ENCODE measurements at places on chromosomes 6 and 20.

GRCh38 chr6:157217894-157218370 is 105.4 kb downstream of the TMEM242 start:
- DNase-seq, result no peak

- DNase-seq, result peak; percentile 21
Observed at GRCh38 chr20:49349694-49350252, 71.9 kb upstream of the ZNFX1 start.

DNA sequence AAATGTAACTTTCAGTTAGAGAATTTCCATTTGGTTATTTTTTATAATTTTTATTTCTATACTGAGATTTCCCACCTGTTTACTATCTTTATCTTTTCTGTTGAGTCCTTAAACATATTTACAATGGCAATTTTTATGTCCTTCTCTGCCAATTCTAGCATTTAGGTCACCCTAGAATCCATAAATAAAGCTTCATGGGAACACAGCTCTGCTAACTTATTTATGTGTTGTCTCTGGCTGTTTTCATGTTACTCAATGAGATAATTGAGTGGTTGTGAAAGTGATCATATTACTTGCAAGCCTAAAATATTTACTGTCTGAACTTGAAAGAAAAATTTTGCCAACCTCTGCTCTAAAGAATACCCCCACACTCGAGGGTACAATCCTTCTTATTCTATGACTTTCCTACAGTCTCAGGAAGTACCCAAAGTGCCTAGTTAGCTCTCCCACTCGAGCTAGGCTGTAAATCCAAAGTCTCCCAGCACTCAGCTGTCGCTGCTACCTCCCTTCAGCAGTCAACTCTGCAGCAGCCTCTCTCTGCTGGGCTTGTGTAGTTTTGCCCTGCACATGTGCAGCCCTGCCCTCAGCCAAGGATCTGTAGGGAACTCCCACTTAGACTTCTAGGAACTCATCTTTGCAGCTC is 53.5 kb upstream of the GCLC start:
- DNase-seq, result no peak

GRCh38 chr6:116057766-116058165 is 2.9 kb downstream of the FRK start:
- no peak for DNase-seq

- no peak for DNase-seq
Observed at GRCh38 chr20:3901706-3902440, 12.7 kb downstream of the PANK2 start.

Measured in fibroblast of pulmonary artery (primary cell).